Activated naive CD4-positive, alpha-beta T cell treated with Interleukin-2 at 50 U/mL for 16 hours (primary cell): ENCODE measurements at places on chromosomes 13 and 19.

- no peak for DNase-seq
Observed at GRCh38 chr13:113171250-113172125, 13.0 kb downstream of the PROZ start.

DNA sequence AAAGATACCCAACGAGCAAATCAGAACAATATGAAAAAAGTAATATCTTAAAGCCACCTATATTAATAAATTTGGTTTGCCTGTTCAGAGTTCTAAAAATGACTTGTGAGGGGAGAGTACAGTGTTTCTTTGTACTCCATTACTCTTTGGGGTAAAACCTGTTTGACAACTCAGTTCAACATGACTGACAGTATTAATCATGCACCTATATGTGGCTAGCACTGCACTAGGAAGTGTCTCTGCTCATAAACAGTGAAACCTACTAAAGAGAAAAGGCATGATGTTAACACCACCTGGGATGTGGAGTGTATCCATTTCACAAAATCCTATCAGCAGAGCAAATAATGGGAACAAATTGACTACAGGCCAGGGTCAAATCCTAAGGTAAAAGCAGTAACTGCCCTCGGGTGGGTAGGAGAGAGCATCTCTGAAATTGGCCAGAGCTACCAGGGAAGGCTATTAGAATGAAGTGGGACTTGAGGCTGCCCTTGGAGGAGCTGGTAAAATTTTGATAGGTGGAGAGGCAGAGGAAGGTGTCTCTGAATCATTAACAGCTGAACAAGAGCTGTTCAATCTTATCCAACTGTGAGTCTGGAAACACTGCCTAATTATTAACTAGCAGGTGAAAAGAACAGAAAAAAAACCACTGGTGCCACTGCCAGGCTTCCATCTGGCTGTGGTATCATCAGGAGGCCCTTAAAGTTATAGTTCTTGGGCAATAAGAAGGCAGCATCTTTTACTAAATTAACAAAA is 365.1 kb downstream of the DNAJC15 start:
- no peak for DNase-seq

DNA sequence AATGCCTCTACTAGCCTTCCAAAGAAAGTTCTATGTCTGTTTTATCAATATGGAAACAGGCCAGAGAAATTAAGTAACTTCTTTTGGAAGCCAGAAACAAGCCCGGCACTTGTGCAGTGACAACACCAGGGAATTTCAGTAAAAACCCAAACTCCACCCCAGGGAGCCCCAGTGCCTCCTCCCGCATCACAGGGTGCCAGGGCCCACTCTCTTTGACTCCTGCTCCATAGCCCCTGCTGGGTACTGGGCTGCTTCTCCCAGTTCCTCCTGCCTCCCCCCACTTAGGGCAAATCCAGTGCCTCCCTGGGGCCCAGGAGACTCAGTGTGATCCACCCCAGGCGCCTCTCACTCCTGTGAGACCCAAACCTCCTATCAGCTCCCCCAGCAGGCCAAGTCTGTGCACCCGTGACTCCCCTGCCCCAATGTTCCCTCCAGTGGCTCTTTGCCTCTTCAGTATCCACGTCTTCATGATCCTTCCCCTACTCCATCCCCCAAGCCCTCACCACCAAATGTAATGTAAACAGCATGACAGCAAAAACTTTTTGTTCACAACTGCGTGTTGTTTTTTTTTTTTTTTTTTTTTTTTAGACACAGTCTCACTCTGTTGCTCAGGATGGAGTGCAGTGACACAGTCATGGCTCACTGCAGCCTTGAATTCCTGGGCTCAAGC is 2.3 kb upstream of the FFAR3 start:
- DNase-seq = no peak

GRCh38 chr13:51733374-51734298 is 70.3 kb downstream of the DHRS12 start:
- no peak for DNase-seq

DNA sequence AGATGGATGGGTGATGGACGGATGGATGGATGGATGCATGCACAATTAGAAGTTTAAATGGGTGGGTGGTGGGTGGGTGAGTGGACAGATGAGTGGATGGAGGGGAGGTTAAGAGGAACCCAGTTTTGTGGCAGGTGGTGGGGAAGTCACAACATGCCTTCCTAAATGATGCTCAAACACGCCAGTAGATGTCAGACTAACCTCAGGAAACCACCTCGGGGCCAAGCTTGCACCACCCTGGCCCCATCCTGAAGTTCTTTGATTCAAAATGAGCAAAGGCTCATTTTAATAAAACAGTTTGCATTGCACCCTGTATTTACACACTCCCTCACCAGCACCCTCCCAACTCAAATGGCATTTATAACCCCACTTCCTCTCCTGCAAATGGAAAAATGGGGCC is 91.4 kb upstream of the CACNA1A start:
- DNase-seq = peak; percentile 54

DNA sequence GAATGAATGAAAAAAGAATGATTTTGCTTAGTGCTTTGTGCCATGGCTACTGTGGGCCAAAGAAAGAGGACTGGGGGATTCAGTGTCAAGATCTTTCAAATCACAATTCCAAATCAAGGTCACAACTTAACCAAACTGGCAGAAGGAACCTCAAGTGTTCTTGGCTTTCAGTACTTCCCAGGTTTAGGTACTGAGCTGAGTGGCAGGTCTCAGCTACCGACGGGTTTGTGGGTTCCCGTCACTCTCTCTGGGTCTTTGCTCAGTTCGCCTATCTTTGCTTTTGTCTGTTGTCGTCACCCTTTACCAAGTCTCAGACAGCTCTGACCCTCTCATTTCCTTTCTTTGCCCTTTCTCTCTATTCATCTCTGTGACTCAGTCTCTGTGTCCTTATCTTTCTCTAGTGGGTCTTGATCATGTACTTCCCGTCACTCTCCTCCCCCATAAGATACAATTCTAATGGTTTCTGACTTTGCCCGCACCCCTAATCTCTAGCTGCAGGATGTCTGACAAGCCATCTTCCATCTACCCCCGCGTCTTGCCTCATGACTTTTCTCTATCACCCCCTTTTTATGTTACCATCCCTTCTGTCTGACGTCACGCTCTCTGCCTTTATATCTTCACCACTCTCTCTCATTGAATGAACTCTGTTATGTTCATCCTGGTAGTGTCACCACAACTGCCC is 33.3 kb upstream of the LRRC4B start:
- no peak for DNase-seq

DNA sequence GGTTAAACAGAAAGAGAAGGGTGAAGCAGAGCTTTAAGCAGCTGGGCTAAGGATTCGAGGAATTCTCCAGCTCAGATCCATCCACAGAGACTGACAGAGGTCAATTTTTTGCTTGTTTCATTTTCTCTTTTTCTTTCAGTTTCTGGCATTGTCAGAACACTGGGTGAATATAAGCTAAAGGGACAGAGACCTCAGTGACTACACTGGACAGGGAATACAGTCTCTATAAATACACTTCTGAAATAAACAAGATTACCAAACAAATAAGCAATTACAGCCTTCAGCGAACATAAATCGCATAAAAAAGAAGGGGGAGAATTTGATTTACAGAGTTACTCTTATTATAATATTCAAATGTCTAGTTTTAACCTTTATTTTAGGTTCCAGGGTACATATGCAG is 3.7 kb upstream of the ZNF441 start:
- no peak for DNase-seq

DNA sequence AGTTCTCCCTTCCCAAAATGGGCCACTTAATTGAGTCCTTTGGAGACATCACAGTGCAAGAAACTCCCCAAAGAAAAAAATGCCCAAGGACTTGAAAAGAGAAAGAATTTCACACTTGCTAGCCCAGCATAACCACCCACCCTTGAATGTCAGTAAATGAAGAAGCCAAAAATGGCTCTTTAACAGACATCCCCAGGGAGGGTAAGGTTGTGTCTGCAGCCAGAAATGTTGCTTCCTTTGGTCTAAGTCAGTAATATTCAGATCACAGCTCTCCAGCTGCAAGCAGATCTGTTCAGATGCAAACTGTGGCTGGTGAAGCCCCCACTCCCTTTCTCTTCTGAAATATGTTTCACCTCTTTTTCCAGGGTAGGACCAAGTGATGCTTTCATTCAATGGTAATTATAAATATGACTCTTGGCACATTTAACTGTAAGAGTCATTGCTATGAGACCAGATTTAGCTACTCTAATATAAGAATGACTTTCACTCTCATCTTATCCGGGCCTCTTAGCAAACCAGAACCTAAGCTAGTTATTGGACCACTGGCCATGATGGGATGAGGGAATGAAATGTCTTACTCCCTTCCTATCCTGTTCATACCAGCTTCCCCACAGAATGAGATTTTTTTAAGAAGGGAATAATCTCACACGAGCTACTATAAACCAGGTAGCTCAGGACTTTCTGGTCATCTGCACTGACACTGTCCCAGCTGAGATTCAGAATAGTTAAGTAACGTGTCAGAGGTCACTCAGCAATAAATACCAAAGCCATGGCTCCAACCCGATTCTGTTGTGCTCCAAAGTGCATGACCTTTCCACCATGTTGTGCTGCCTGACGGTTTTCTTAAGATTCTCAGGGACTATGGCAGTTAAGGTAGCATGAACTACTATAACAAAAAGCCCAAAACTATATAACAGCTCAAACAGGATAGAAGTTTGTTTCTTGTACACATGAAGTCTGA is 234.1 kb downstream of the FOXO1 start:
- no peak for DNase-seq

DNA sequence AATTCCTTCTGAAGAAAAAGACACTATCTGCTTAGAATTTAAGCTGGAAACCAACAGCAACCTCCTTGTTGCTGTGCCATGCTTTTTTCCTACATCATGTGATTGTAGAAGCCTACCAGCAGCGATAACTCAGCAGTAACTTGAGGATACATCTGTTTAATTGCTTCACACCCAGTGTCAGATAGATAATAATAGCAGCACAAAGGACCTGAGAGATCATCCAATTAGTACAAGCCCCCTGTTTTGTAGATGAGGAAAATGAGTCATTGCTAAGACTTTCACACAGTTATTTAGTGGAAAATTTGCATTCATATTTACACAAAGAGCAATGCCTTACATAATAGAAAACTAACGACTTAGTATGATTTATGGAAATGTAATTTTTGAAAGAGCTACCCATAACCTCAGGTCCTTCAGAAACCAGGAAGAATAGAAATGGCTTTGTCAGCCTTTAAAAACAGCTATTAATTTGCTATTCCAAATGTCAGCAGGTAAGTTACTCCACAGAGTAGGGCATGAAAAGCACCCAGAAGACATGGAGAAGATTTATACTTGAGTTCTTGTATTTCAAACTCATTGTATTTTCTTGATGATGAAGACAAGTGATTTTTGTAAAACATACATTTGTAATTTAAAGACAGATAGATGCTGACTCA is 93.7 kb upstream of the SGCG start:
- DNase-seq = no peak

DNA sequence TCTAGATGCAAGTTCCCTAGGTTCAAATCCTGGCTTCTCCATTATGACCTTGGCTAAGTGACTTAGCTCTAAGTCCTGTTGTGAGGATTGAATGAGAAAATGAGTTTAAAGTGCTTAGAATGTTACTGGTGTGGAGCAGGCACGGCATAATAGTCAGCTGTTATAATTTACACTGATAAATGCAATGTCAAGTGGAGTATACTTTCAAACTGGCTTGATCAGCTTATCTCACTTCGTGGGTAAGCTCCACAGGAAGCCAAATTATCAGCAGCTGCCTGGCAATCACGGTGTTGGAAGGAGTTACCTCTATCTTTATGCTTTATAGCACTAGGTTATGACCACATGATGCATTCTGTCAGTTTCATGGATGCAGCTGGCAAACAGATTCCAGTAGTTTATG is 272.8 kb downstream of the OLFM4 start:
- DNase-seq = no peak

- DNase-seq = no peak
Observed at GRCh38 chr19:30437869-30438268, 65.7 kb downstream of the ZNF536 start.

DNA sequence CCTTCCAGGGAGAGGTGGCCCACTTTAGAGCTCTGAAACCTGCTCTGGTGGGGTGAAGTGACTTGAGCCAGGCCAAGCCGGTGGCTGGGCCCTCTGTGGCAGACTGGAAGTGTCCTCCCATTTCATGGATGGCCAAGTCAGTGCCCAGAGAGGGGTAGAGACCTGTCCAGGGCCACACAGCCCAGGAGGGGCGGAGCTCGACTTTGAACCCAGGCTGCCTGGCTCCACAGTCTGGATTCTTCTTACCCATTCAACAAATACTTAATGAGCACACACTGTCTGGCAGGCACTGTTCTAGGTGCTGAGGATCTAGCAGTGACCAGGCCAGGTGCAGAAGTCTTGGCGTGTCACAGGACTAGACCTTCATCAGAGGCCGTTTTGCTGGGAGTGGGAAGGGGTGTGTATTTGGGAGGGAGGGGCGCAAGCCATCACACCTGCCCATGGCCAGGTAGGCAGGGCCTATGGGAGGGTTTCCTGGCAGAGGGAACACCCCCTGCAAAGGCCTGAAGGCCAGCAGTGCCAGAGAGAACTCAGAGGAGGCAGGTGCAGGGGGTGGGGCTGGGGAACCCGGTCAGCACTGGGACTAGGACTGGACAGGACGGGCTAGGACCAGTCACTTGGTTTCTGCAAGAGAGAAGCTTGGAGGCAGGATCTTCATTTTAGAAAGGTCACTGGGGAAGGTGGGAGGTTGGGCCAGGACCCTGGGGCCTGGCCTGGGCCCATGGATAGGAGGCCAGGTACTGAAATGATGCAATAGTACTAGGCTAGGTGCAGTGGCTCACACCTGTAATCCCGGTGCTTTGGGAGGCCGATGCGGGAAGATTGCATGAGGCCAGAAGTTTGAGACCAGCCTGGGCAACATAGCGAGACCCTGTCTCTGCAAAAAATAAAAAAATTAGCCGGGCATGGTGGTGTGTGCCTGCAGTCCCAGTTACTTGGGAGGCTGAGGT is 31.8 kb downstream of the DNM2 start:
- DNase-seq = no peak

- peak; percentile 13 for DNase-seq
Observed at GRCh38 chr13:109840201-109840892, 54.0 kb upstream of the IRS2 start.

DNA sequence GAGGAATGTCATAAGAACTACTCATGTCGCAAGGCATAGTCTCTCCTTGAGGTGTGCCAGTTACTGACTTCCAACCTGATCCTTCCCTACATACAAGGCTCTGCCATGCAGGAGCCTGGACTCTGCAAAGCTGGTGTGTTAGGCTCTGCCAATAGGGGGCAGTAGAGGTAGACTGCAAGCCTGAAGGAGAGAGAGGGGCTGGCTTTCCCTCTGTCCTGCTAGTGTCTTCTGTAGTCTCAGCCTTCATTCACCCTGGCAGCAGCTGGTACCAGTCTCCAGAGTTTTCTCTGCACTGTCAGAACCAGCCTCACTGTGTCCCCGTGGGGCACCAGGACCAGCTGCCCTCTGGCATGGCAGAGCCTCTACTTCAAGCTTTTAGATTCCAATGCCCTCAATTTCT is 14.5 kb downstream of the SHISA2 start:
- DNase-seq = peak; percentile 17
